Motor neuron (in vitro differentiated cells): ENCODE measurements at places on chromosomes 4 and X. TPM values are rescaled to one million over a fixed set of nuclear protein-coding genes. Genes with fewer than 3 reads are reported as not detected.

GRCh38 chrX:137034508-137034872, 695 bp upstream of the GPR101 start:
- ATAC-seq, result no peak

DNA sequence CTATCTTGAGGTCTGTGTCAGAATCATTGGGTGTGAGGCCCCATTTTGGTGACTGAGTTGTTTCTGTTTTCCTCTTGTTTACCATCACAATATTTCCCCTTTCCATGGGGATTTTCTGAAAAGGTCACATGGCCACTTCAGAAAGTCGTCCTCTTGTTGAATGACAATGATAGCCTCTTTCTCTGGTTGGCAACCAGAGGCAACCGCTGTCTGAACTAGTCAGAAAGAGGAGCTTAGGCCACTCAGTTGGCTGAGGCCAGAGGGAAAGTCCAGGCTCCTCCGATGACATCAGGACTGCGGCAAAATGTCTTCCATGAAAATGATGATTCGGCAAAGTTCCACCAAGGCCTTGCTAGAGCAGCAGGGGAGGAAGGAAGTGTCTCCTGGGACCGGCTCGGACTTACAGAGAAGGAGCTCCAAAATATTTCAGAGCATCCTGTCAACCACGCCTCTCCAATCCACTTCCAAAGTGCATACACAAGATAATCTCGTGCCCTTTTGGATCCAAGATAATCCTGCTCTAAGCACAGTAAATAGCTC, 19.1 kb upstream of the RBM47 start:
- ATAC-seq, result no peak

DNA sequence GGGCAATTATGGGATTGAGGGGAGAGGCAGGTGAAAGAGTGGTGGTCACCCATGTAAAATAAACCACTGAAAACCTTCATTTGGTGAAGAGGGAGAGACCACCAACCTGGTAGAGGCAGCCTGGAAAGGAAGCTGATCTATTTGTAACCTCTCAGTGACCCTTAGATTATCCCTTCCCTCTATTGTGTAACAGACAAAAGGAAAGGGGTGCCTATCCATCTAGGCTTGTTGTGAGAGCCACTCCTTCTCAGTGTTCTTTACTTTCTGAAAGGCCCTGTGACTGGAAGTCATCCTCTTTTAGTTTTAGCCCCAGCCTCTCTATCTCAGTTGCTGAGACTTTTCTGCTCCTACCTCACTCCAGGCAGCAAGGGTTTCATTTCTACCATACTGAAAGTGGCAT, 142.4 kb downstream of the TMEM164 start:
- ATAC-seq, result no peak

OCRL gene
- 15.5 and 17.1 TPM in 2 replicates for total RNA-seq

DNA sequence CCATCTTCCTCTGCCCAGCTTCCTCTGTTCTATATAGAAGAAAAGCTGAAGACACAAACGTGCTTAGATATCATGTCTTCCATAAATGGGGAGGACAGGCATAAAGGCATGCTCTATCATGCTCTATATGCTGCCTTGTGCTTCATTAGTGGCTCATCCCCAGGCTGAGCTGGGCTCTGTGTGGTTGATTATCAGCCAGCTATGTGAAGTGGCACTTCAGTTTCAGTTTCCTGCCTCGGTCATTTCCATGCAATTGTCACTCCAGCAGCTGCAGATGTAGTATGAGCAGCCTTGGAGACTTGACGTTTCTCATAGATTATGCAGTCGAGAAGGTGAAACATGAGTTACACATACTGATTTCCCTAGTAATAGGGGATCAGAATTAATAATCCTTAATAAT, 106.2 kb downstream of the SYTL5 start:
- ATAC-seq, result no peak

GRCh38 chrX:46754586-46755061, 4.3 kb downstream of the SLC9A7 start:
- ATAC-seq, result no peak

GRCh38 chrX:100681599-100681998, 37.6 kb downstream of the SRPX2 start:
- ATAC-seq, result no peak

DNA sequence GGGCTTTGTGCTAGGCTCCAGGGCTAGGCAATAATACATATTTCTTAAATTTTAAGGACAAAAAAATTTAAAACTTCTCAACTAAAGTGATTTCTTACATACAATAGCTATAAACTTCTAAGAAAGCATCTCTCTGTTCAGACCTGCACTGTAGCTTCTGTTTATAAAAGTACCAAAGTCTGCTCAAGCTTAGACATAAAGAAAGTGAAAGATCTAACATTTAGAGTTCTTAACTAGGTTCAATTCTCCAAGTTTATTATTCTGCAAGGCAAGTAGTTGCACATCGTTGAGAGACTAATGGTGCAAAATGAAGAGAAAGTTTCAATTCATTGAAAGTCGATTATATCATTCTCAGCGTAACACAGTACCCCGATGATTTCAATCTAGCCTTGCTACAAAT, 857.4 kb upstream of the HTR2C start:
- no peak for ATAC-seq

GRCh38 chr4:87865288-87865687, 32.5 kb downstream of the MEPE start:
- ATAC-seq, result no peak

DNA sequence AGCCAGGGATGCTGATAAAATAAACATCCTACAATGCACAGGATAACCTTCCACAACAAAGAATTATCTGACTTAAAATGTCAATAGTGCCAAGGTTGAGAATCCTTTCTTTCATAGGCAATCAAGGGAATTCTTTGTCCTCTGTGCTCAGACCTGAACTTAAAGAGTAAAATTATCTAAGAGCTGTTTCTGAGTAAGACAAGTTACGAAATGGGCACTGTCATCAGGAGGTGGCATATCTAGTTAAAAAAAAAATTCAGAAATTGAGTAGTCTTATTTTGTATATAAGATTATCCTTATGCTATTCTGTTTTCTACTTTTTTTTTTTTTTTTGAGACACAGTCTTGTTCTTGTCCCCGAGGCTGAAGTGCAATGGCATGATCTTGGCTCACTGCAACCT, 3.3 kb upstream of the RAB33B start:
- ATAC-seq, result no peak

PCDH19 gene
- 10.6 and 19.9 TPM in 2 replicates for total RNA-seq

GRCh38 chr4:46975812-46976553, 17.4 kb downstream of the GABRA4 start:
- ATAC-seq, result no peak

UGT2B17 gene
- not detected in 2 replicates for total RNA-seq
